Prostate gland (tissue), 2 donors: ENCODE measurements at places on chromosomes 16 and 17. TPM values are rescaled to one million over a fixed set of nuclear protein-coding genes. Genes with fewer than 3 reads are reported as not detected.

The TBC1D16 gene
- total RNA-seq, result 29.1 TPM

The SLC16A11 gene
- 2.3 TPM for total RNA-seq

The SOX8 gene
- 11.9 TPM for total RNA-seq

The CHCT1 gene
- total RNA-seq, result not detected

The SLC52A1 gene
- 1.6 TPM for total RNA-seq

The PRR35 gene
- total RNA-seq, result not detected

The TEX14 gene
- 0.50 TPM for total RNA-seq

The MYO19 gene
- total RNA-seq, result 49.4 TPM

The MT1G gene
- 745 TPM for total RNA-seq

The ZNF423 gene
- total RNA-seq, result 6.1 TPM

The SLC5A2 gene
- 0.62 TPM for total RNA-seq

The C17orf78 gene
- not detected for total RNA-seq

The ITGA2B gene
- 0.68 TPM for total RNA-seq

The TEKT3 gene
- not detected for total RNA-seq

The IRF8 gene
- total RNA-seq, result 21.2 TPM

The CFAP97D1 gene
- 1.1 TPM for total RNA-seq

The SHISA9 gene
- total RNA-seq, result 24.0 TPM

The OMG gene
- not detected for total RNA-seq
